SK-N-MC (cell line): ENCODE measurements at places on chromosomes 1 and 21.

- no peak for DNase-seq
These were observed 5.6 kb upstream of the POFUT2 start for GRCh38 chr21:45293220-45293725.

GRCh38 chr1:59803458-59804038 lies 11.2 kb upstream of the HOOK1 start:
- no peak for DNase-seq

GRCh38 chr1:17195731-17196130 lies 9.2 kb upstream of the PADI1 start:
- DNase-seq = no peak

- no peak for DNase-seq
These were observed 3.1 kb upstream of the UBE2G2 start for GRCh38 chr21:44804762-44805161.

GRCh38 chr1:204493145-204493983 lies 1.2 kb downstream of the PIK3C2B start:
- no peak for DNase-seq

GRCh38 chr1:51168936-51169335 lies 66.9 kb downstream of the C1orf185 start:
- DNase-seq = no peak

GRCh38 chr1:97424209-97424608 lies 496.6 kb downstream of the DPYD start:
- no peak for DNase-seq

- no peak for DNase-seq
These were observed 583 bp downstream of the MEF2D start for GRCh38 chr1:156499842-156500542.

DNA sequence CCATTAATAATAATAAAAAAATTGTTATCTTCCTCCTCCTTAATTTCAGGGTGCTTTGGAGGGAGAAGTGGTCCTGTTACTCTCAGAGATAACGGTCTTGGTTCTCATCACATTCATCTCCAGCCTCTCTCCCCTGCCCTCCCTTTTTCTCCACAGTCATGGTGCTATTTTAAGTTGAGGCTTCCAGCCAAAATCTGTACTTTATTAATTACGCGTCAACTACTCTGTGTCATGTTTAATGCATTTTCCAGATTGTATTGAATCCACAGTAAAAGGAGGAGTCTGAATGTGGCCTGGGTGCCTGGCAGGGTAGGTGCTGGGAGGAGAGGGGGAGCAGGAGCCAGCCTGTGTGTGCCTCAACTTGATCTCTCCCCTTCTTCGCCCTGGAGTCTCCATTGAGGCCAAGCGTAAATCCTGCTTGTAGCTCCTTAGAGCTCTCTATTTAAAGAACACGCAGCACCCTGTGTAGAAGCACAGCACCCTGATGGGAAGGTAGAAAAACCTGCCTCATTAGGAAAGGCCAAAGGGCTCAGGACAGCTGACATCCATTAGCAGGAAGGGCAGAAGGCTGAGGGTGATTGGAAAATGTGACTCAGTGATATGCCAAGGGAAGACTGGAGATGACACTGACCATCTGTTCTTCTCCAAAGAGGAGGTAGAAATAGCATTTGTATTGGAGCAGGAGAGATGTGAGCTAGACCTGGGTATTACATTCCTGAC lies 82.4 kb downstream of the PLXNA2 start:
- DNase-seq = no peak

- no peak for DNase-seq
These were observed 380.8 kb downstream of the HHIPL2 start for GRCh38 chr1:222167111-222167510.

DNA sequence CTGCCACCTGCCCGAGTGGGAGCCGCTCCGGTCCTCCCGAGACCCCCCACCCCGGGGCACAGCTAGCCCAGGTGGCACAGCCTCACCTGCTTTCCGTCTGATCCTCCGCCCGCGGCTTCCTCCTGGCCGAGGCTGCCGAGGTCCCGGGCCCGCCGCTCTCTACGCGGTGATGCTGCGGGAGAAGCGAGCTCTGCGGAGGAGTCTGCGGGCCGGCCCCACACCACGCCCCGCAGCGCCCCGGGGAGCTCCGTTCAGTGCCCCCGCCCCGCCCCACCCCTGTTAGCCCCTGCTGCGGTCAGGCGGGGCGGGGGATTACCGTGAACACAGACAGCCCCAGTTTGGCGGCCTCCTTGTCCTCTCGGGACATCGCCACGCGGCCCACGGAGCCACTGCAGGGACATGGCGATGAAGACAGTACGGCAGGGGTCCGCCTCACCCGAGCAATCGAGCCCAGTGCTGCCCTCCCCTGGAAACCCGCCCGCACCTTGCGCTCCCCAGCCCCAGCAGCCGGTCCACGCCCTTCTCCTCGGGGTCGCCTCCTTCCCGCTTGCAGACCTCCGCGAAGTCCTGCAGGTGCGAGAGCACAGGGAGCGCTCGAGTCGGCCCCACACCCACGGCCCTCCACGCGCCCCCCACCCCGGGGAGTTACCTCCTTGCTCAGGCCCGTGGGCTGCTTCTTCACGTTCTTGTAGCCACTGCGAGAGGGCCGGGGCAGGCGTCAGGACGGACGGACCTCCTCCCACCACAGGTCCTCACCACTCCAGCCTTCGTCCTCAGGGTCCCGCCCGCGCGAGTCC lies 933 bp downstream of the C1orf35 start:
- no peak for DNase-seq

DNA sequence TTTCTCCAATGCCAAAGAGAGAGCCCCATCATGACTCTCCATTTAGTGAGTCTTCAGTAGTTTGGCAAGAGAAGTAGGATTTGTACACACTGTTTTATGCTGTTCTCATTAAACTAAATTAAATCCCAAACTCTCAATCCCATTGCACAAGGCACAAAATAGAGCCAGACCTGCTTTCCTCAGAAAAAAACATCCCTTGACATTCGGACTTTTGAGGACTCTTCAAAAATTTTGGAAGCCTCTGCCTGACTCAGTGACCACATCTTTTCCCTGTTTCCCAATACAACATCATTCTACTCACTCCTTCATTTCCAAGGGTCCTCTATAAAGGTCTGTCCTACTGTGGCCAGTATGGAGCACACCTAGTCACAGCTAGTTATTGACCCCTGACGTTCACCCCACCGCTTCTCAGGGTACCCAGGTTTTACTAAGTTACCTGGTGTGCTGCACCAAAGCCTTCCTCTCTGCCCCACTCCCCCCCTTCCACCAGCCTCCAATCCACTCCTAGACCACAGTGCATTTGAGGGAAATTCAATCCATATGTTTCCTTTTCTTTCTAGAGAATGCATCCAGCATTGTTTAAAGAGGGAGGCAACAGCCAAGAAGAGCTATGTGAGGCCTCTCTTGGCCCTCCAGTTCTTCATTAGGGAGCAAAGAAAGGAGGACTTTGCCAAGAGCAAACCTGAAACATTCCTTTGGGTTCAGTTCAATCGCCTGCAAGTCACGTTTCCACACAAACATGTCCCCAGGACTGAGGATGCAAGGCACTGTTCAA lies 428.7 kb downstream of the PLPP3 start:
- no peak for DNase-seq

DNA sequence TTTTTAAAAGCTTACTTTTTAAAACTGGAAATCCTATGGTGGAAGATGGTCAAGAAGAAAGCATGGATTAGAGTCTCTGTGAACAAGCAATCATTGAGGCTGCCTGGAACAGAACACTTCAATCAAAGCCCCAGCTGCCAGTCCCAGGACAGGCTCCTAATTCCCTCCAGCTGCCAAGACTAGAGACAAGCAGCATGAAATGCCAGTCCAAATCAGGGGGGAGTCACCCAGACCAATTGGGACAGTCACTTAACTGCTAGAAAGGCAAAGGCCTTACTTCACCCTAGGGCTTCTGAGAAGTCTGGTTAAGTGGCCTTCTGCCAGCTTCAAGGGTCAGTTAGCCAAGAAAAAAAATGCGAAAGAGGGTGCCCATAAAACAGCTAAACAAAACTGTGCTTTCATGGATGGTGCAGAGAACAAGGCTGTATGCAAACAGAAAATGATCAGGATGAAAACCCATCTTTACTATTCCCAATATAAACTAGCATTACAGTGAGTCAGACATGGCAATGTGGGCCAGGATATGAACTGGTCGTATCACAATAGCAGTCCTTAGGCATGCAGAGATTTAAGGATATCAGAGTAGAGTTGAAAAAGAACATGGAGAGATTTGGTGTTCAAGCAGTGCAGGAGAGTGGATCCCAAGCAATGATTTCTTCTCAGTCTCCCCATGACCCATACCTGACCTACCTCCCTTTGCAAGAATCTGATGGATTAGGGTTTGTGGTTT lies 31.0 kb upstream of the MAN1A2 start:
- DNase-seq = no peak

GRCh38 chr1:168372861-168373371 lies 92.2 kb downstream of the TBX19 start:
- DNase-seq = no peak

DNA sequence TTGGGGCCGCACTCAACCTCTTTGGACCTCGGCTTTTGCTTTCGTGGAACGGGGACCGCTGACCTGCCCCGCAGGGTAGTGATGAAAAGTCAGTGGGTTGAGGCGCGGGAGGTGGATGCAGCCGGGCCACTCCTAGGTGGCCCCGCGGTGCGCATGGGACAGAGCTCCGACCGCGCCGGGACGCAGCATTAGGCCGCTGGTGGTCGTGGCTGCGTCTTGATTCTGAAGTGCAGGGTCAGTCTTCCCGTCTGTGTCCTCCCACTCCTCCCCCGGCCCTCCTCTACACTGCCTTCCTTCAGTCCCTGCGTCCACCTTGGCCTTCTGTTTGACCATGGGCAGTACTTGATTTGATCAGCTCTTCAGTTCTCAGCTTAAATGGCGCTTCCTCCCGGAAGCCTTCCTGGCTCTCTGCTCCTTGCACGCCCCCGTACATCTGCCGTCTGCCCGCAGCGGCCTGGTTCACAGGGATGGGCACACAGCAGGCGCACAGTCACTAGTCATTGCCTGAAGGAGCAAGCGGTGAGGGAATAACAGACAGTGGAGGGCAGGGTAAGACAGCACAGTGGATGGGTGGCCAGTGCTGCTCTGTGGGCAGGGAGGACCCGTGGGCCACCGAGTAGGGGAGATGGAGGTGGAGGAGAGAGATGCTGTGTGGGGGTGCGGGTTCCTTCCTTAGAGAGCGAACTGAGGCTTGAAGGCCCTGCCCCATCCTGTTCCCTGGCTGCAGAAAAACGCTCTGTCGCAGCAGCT lies 633 bp downstream of the THEMIS2 start:
- no peak for DNase-seq

DNA sequence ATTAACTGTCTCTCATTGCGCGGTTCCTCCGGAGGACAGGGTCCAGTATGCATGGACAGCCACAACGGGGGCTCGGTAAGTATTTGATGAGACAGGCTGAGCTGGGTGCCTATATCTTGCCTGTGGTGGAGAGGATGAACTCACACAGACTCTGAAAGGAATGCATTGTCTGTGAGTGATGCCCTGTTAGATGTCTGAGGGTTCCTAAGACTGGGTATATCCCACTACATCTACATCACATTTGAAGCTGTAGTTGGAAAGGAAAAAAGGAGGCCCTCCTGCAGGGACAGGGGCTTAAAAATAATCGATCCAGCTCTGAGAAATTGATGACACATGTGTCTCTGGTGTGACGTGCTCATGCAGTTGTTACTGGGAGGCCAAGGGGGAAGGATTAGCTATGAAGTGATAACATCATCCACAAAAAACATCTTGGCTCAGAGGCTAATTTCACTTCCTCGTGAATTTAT lies 1.9 kb downstream of the ADARB1 start:
- no peak for DNase-seq
